ENCODE measurements at places on chromosomes 7 and 10.
A peak's percentile ranks its signal among the peaks of the same experiment; 100 is the strongest.

- H3K4me1 ChIP-seq: no peaks in the 10 kb centered on the region
- no peak overlapping the region for H3K27ac ChIP-seq
- DNase-seq: no peak
Measured at GRCh38 chr7:78634093-78634492, 819.4 kb downstream of the MAGI2 start.

DNA sequence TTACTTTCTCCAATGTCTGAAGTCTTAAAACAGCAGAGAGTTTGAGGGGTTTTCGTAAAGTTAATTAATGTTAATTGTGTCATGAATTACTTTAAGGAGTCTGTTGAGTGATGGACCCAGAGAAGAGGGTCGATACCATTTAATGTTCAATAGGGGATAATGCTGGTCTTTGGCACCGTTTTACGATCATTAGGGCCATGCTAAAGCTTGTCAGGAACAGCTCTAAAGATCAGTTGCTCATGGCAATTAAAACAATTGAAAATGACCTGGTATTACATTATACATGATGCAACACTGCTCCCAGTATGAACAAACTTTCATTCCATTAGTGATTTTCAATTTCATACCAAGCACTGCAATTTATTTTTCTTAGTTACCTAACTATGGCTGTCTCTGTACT, 296.9 kb downstream of the ETV1 start:
- no peaks in the 10 kb centered on the region for H3K36me3 ChIP-seq
- no peaks in the 10 kb centered on the region for H3K4me1 ChIP-seq
- DNase-seq: no peak
- H3K27me3 ChIP-seq: no peaks in the 10 kb centered on the region
- no peak overlapping the region for H3K4me3 ChIP-seq

- no peaks in the 10 kb centered on the region for H3K36me3 ChIP-seq
- H3K4me3 ChIP-seq: no peak overlapping the region
- H3K27me3 ChIP-seq: peaks cover 4% of the 10 kb centered on the region
- H3K4me1 ChIP-seq: no peaks in the 10 kb centered on the region
- DNase-seq: no peak
Measured at GRCh38 chr10:44301781-44302355, 83.0 kb downstream of the CXCL12 start.

DNA sequence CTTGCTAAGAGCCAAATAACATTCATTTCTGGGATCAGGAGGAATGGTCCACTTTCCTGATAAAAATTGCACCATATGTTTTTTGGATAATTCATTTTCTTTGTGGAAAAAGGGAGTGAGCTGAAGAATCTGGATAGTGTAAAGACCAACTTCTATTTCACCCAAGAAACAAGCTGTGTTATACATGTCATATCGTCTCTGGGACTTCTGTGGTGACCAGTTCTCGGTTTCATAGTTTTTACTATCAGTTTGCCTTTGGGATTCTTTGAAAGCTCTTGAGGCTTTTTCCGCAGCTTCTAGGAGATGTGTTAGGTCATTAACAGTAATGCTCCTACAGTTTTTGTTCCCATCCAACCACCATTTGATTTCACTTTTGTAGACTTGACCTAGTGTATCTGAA, 14.4 kb upstream of the SAMD9 start:
- H3K4me3 ChIP-seq: no peak overlapping the region
- no peak overlapping the region for H3K27ac ChIP-seq
- H3K27me3 ChIP-seq: no peaks in the 10 kb centered on the region

- peaks cover under 1% of the 10 kb centered on the region for H3K36me3 ChIP-seq
- no peak for DNase-seq
- no peak overlapping the region for H3K27ac ChIP-seq
Measured at GRCh38 chr10:72719941-72720592, 28.1 kb downstream of the MCU start.

DNA sequence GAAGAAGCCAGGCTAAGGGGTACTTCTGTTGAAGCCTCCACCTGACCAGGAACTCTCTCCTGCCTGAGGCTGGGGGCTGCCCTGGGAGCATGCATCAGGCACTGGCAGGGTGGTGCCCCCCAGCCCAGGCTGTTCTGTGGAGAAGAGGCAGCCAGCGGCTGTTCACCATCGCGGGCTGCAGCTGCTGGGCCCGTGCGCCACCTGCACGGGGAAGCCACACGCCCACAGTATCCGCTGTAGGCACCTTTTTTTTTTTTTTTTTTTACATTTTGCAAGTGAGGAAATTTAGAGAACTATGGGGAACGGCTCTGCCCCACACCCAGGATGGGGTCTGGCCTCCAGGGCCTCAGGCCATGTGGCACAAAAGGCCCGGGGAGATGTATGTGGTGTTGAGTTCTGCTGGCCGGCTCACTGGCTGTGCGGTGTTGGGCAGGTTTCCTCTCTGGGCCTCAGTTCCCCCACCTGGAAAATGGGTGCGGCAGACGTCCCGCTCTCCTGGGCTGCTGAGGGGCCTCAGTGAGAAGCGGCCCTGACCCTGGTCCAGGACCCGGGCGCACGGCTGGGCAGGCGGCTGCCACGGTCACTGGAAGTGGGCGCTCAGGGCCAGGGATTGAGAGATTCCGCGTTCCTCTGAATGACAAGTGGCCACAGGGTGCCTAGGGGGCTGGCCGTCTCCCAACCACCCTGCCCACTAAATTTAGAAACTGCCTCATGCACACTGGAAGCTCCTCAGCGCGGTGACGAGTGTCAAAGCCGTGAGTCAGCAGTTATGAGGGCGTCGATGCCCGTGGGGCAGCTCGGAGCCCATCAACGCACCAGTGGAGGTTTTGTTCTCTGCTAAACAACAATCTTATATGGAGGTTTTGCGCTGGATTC, 8.8 kb upstream of the INTS1 start:
- peaks cover 58% of the 10 kb centered on the region for H3K4me1 ChIP-seq
- H3K27me3 ChIP-seq: no peaks in the 10 kb centered on the region
- peak overlapping the region; percentile 96 for H3K27ac ChIP-seq

DNA sequence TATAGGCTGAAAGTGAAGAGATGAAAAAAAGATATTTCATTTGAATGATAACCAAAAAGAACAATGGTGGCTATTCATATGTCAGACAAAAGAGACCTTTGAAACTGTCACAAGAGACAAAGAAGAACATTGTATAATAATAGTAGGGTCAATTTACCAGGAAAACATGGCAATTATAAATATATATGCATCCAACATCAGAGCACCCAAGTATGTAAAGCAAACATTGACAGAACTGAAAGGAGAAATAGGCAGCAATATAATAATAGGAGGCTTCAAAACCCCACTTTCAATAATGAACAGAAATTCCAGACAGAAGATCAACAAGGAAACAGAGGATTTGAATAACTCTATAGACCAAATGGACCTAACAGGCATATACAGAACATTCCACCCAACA, 876.2 kb downstream of the GRID1 start:
- H3K4me3 ChIP-seq: no peak overlapping the region
- no peak for DNase-seq
- no peaks in the 10 kb centered on the region for H3K36me3 ChIP-seq
- no peak overlapping the region for H3K27ac ChIP-seq
- H3K4me1 ChIP-seq: no peaks in the 10 kb centered on the region

GRCh38 chr10:35911954-35912353, 269.9 kb upstream of the FZD8 start:
- no peak overlapping the region for H3K4me3 ChIP-seq
- no peak for DNase-seq
- no peaks in the 10 kb centered on the region for H3K27me3 ChIP-seq
- no peaks in the 10 kb centered on the region for H3K36me3 ChIP-seq
- H3K27ac ChIP-seq: peak overlapping the region; percentile 45

DNA sequence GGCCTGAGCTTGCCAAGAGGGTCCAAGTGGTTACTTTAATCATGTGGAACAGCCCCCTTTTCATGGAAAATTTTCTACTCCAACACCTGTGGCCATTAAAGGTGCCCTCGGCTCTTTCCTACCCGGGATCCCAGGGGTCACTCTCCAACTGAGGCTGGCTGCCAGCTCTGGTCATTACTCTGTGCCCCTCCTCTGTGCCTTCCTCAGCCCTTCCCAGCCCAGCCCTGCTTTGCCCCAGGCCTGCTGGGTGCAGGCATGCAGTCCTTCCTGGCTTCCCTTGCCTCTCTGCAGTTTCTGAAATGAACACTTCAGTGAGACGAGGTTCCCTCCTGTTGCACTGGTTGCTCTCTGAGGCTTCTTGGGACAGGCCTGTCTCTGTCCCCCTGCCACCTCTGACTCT, 951.1 kb upstream of the ZNF722 start:
- no peaks in the 10 kb centered on the region for H3K4me1 ChIP-seq
- H3K4me3 ChIP-seq: no peak overlapping the region
- H3K27ac ChIP-seq: no peak overlapping the region
- H3K36me3 ChIP-seq: no peaks in the 10 kb centered on the region
- no peaks in the 10 kb centered on the region for H3K27me3 ChIP-seq

- H3K36me3 ChIP-seq: no peaks in the 10 kb centered on the region
- H3K4me3 ChIP-seq: no peak overlapping the region
- H3K27ac ChIP-seq: no peak overlapping the region
- H3K27me3 ChIP-seq: no peaks in the 10 kb centered on the region
- peaks cover 4% of the 10 kb centered on the region for H3K4me1 ChIP-seq
Measured at GRCh38 chr7:153386556-153386955, 627.0 kb downstream of the ACTR3B start.

GRCh38 chr7:23456093-23456492, 14.2 kb downstream of the IGF2BP3 start:
- H3K4me1 ChIP-seq: no peaks in the 10 kb centered on the region
- H3K4me3 ChIP-seq: no peak overlapping the region
- H3K27ac ChIP-seq: no peak overlapping the region
- DNase-seq: no peak
- no peaks in the 10 kb centered on the region for H3K27me3 ChIP-seq

DNA sequence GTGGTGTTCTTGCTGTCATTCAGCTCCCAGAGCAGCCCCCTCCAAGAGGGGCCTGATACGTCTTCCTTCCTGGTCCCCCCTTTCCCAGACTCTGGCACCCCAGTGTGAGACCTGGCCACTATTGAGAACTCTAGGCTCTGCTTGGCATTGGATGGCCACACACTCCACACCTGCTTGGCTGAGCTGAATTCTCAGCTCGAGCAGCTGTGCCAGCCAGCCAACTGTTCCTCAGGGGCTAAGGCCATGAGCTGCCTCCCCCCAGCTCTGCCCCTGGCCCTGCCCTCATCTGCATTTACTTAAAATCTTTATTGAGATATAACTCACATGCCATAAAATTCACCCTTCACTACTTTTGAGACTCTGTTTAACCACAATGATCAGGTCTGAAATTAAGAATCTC, 6.7 kb downstream of the TLL2 start:
- H3K4me3 ChIP-seq: no peak overlapping the region
- H3K27ac ChIP-seq: no peak overlapping the region
- DNase-seq: no peak

DNA sequence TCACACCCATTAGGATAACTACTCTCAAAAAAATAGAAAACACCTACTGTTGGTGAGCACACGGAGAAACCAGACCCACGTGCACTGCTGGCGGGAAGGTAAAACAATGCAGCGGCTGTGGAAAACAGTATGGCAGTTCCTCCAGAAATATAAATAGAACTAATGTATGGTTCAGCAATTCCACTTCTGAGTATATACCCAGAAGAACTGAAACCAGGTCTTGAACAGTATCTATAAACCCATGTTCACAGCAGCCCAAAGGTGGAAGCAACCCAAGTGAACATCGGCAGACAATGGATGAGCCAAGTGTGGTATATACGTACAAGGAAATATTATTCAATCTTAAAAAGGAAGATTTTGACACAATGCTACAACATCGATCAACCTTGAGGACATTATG, 164.7 kb downstream of the ZMYND11 start:
- H3K4me1 ChIP-seq: no peaks in the 10 kb centered on the region
- H3K4me3 ChIP-seq: no peak overlapping the region
- no peak for DNase-seq
- H3K36me3 ChIP-seq: no peaks in the 10 kb centered on the region

DNA sequence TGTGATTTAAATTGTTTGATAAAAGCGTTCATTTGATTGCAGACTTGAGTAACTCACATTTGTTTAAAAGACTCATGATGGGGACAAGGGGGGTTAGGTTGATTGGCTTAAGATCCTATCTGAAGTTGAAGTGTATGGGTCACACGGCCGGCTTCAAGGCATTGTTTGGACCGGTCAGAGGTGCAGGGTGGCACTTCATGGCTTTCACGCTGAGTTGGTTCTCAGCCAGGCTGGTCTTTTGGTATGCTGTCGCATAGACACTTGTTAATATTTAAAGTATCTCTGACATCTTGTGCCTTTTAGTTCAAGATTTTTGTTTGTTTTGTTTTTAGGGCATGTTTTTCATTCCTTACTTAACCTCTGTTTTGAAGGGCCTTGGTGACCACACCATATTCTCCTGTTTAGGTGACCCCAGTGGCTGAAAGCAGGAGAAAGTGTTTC, 58.1 kb downstream of the CCNY start:
- no peak overlapping the region for H3K4me3 ChIP-seq
- no peak overlapping the region for H3K27ac ChIP-seq
- no peaks in the 10 kb centered on the region for H3K36me3 ChIP-seq
- no peaks in the 10 kb centered on the region for H3K27me3 ChIP-seq
- DNase-seq: no peak

- H3K27ac ChIP-seq: no peak overlapping the region
- H3K36me3 ChIP-seq: no peaks in the 10 kb centered on the region
- H3K4me1 ChIP-seq: no peaks in the 10 kb centered on the region
- no peaks in the 10 kb centered on the region for H3K27me3 ChIP-seq
- no peak for DNase-seq
- no peak overlapping the region for H3K4me3 ChIP-seq
Measured at GRCh38 chr10:114920459-114920858, 17.5 kb upstream of the TRUB1 start.

- no peak overlapping the region for H3K27ac ChIP-seq
- DNase-seq: no peak
- no peaks in the 10 kb centered on the region for H3K27me3 ChIP-seq
Measured at GRCh38 chr7:74473116-74473515, 19.4 kb downstream of the GTF2IRD1 start.
